ENCODE measurements at places on chromosomes 11 and 22.

DNA sequence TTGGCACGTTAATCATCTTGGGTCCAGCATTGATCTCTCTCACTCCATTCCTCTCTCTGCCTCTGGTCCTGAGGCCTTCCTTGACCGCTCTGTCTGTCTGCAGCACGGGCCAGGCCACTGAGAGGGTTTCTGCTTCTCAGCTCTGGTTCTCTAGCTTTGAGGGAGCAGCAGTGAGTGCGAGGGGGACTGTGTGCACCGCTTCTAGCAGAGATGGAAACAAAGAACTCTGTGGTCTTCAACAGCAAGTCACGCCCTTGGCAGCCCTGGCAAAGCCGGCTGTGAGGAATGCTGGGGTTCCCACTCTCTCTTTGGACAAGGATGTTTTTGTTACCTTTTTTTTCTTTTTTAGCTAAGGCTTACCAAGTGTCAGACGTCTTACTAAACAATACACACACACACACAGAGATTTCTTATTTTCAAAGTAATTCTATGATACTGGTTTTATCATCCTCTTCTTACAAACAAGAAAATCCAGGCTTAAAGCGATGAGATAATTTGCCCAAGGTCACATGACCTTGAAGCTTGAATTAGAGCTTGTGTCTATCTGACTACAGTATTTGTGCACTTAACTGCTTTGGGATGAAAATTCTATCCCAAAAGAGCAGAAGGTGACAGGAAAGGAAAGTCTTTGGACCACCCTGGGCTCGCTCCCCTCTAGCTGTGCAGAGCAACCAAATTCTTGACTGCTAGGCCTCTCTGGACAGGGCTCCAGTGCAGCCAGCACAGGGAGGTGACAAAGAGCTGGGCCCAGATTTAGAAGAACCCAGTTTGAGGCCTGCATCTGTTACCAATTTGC, 293.2 kb downstream of the NTM start:
- DNase-seq: no peak

DNA sequence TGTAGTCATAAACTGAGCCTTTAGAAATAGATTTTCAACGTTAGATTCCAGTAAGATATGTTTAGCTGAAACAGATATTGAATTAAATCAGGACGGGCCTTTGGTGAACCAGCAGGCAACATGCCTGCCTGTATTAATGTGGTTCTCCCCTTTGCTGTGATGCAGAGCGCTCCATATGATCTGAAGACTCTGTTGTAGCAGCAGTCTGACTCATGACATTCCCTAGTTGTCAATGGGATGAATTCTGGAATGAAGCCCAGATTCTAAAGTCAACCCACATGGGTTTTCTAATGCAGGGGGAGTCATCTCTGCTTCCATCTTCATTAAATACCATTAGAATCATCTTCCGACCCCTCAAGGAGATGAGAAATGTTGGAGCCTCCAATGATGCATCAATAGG, 864.5 kb downstream of the NTM start:
- DNase-seq: no peak

- no peak for DNase-seq
Measured at GRCh38 chr22:40997520-40997919, 46.3 kb downstream of the RBX1 start.

DNA sequence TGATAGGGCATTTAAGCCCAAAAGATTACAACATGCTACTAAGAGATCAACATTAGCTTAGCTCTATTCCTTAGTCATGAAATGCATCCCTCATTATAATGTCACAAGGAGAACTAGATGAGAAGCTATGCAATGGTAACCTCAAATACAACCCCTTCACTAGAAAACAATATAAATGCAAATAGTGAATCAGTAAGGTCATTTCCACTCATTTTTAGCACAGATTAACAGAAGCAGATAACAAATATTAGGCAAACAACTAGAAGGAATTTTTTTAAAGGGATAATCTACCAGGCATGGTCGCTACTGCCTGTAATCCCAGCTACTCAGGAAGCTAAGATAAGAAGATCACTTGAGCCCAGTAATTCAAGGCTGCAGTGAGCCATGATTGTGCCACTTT, 28.2 kb downstream of the SIK3 start:
- no peak for DNase-seq

GRCh38 chr11:20022363-20023081, 137.8 kb downstream of the DBX1 start:
- DNase-seq: peak; percentile 57

- DNase-seq: no peak
Measured at GRCh38 chr22:40719599-40719998, 40.3 kb downstream of the MCHR1 start.

DNA sequence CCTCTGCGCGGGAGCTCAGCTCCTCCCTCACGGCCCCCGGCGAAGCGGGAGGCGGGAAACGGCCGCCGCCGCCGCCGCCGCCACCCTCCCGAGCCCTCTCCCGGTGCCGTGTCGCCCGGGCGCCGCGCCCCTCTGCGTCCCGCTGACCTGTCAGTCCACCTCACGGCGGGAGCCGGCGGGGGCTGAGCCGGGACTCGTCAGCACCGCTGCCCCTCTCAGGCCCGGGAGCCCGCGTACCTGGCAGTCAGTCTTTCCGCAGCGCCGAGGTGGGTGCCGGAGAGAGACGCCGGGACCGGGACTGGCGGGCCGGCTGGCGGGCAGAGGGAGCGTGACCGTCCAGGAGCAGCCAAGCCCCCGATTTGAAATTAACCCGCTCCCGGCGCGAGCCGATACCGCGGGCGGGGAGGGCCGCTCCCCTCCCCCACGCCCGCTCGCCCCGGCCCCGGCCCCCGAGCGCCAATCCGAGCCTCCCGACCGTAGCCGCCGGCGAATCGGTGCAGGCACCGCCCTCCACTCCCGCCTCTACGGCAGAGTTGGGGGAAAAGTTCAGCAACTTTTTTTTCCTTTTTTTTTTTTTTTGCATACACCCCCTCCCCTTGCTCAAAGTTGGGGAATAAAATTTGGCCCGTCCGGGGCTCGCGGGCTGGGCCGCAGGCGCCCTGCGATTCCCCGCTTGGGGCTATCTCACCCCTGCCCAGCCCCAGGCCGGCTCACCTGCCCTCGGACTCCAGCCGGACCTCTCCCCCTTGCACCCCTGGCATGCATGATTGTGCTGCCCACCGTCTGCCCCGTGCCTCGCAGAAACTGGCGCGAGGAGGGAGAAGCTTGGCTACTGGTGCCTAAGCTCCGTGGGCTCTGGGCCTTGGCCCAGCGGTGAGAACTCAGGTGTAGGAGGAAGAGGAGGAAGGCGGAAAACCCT, 774 bp upstream of the E2F8 start:
- peak; percentile 65 for DNase-seq

DNA sequence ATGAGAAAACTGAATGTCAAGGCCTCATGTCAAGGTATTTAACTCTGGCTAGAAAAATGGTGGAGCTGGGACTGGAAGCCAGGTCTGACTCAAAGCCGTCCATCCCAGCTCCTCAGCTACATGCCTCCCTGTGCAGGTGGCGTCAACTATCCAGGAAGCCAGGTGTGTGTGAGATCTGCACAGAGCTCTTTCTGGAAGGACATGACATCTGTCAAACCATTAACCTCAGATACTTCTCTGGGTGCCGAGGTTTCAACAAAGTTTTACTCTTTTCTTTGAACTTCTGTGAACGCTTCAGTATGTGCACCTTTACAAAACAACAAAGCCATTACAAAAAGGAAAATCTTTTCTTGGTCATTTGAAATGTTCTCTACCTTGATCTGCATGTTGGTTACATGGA, 7.0 kb upstream of the CASTOR1 start:
- DNase-seq: no peak

GRCh38 chr22:32119568-32120235, 39.4 kb downstream of the C22orf42 start:
- DNase-seq: no peak

DNA sequence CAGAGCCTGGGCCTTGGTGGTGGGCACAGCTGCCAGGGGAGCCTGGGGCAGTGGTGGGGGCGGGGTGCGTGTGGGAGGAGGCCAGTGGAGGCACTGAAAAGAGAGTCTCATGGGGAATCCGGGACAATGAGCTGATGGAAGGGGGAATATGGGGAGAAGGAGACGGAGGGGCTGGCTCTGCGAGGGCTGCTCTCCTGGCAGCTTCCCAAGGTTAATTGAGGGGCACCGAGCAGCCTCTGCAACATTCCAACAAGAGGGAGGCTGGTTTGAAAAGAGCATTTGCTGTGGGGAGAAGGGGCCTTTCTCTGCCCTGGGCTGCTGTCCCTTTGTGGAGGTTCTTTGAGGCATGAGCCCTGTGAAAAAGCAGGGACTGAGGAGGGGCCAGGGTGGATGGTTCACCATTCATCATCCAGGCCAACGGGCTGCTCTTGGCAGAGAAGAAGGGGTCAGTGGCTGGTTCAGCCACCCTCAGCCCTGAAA, 9.4 kb upstream of the IGSF9B start:
- DNase-seq: no peak

DNA sequence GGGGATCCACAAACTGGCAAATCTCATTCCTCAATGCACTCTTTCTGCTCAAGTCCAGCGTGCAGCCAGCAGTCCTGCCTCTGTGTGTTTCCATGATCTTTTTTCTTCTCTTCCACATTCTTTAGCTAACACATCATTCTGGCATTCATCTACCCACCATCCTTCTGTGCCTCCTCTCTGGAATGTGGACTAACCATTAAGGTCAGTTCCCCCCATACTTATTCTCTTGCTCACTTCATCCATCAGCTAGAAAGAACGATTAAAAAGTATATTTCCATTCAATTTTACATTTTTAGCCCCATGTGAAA, 7.8 kb downstream of the KIRREL3 start:
- DNase-seq: no peak

DNA sequence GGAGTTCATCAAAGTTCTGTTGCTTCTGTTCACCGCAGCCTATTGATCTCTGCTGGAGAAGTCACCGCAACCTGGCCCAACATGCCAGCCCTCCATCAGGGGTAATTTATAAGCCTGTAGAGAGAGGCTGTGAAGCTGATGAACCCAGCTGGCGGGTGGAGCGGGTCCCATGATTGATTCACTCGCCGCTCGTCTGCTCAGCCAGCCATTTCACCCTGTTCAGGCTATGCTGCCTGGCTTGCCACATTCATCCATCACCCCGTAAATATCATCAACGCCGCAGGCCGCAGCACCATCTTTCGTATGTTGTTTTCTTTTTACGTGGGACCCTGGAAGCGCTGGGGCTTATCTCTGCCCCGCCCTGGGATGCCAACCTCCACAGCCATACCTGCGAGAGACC, 116.7 kb upstream of the OPCML start:
- no peak for DNase-seq

GRCh38 chr11:61106296-61106695, 4.0 kb downstream of the CD5 start:
- no peak for DNase-seq

GRCh38 chr11:36239636-36240035, 49.6 kb downstream of the COMMD9 start:
- DNase-seq: no peak

DNA sequence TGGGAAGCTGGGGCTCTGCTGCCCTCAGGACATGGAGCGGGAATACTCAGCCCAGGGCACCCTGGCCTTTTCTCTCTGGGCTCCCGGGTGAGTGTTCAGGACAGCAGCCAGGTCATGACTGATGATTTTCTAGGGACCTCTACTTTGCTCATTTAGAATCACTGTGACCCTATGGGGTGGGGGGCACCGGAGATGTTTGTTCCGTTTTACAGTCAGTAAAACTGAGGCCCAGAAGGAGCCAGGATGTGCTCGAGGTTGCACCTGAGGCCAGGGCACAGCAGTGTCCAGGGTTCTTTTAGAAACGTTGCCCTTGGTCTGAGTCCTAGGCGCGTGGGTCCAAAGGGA, 48.1 kb downstream of the SMIM38 start:
- DNase-seq: no peak

GRCh38 chr22:46557736-46558480, 20.5 kb upstream of the CELSR1 start:
- DNase-seq: no peak

- DNase-seq: no peak
Measured at GRCh38 chr11:1655168-1656060, 25.8 kb downstream of the KRTAP5-5 start.

DNA sequence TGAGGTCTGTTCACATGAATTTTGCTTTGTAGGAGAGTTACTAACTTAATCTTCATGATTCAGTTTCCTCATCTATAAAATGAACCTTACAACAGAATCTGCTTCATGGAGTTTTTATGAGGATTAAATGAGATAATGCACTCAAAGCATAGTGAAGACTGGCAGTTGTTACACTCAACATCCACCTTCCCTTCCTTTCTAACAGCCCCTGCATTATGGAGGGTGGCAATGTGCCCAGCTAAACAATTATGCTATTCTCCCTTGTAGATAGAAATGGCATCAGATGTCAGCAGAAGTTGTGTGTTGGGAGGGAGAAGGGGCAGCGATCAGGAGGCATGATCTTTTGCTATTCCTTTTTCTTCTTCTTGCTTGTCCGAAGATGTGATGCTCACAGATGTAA, 6.5 kb downstream of the POU2AF1 start:
- no peak for DNase-seq

GRCh38 chr11:93116641-93117441, 81.0 kb downstream of the SLC36A4 start:
- no peak for DNase-seq

DNA sequence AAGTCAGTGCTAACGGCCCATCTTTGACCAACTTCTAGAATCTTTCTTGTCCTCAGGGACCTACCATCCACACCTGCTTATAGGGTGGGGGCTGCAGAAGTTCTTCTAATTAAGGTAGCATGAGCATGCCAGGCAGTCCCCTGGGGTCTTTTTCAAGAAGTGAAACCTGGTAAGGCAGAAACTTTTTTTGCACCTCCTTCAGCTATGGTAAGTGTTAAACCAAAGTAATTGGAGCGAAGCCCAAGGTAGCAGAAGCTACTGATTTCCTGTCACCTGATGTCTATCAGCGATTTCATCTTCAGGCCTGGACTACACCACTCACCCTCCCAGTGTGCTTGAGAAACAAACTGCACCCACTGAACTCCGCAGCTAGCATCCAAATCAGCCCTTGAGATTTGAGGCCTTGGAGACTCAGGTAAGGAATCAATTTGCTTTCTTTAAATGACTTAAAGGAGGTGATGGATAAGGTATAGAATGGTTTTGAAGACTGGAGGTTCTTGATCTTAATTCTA, at the start of gene MS4A1:
Gene MS4A1, plus strand, starts transcription at position 317 of the 512 bp plus-strand sequence. CDS start 6,528 bp downstream, outside the sequence.
- DNase-seq: no peak

- DNase-seq: no peak
Measured at GRCh38 chr22:47713941-47714340, 951.5 kb downstream of the TBC1D22A start.

DNA sequence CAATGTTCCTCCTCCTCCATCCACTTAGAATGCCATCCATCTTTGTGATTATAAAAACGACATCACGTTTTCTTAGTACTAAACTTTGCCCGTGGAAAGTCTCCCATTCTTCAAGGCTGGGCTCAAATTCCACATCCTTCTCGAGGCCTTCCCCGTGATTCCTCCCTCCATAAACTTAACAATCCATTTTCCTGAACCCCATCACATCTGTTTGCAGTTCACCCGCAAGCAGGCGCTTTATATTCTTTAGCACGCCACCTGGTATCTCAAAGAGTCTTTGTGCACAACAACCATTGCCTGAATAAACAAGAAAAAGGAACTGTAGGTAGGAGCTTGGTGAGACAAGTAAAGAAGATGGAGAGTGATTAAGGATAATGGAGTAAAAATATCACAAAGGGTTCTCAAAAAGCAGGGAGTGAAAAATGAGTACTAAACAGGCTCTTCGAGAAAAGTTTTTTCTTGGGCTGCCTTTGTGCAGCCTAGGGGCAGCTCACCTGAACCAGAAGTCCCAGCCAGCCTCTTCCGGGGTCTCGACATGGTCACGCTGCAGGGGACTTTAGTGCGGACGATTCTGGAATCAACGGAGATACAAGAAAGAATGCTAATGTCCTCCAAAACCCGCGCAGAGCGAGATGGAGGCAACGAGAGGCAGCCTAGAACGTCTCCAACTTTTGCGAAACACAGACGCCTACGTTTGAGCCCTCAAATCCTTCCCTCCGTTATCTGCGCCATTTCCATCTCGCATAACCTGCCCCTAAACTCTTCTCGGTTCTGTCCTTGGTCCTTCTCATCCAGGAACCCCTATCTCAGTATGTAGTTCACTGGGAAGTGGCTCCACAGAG, 585 bp downstream of the THYN1 start:
- DNase-seq: no peak
